ENCODE measurements at places on chromosomes 2 and 18.

DNA sequence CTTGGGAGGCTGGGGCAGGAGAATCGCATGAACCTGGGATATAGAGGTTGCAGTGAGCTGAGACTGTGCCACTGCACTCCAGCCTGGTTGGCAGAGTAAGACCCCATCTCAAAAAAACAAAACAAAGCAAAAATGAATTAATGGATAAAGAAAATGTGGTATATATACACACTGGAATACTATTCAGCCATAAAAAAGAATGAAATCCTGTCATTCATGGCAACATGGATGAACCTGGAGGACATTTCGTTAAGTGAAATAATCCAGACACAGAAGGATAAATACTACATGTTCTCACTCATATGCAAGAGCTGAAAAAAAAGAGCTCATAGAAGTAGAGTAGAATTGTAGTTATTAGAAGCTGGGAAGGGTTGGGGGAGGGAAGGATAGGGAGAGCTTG is 80.8 kb downstream of the RAB31 start:
- no peak for DNase-seq

DNA sequence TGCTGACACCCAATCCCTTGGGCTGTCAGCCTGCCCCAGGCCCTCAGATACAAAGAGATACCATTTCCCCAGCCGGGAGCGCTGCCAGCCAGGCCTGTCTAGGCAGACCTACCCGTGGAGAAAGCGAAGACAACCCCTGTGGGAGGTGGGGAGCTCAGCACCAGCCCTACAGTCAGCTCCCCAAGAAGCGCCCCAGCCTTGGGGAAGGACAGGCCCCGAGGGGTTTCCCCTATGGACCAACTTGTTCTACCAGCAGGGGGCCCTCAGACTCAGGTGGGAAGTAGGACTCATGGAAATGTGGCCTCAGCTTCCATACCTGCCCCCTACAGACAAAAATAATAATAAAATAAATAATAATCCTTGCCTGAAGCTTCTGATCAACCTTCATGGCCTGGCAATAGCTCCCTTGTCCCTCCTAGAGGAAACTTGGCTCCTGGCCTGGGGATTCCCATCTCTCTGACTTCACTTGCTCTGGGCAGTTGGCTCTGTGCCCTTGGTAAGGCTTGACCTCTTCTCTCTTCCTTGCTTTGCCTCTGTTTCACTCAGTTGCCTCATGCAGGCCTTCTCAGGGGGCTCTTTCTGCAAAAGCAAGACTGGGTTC is 7.0 kb downstream of the SLC35F6 start:
- DNase-seq, result no peak

DNA sequence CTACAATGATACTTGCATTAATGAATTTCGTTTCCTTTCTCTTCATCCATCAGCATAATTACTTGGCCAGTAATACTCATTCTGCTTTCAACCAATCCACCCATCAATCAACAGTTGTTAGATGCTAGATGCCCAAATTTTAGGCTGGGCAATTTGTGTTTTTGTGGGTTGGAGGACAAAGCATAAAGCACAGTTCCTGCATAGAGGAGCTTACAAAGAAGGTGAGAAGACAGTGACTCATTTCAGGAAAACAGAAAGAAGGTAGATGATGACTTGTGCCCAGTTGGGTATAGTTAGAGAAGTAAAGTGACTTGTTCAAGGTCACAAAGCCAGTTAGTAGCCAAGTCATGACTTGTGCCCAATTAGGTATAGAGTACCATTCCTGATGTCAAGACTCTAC is 1186.8 kb upstream of the CELF4 start:
- no peak for DNase-seq

- no peak for DNase-seq
Observed at GRCh38 chr2:51920509-51920908, 888.6 kb upstream of the NRXN1 start.

DNA sequence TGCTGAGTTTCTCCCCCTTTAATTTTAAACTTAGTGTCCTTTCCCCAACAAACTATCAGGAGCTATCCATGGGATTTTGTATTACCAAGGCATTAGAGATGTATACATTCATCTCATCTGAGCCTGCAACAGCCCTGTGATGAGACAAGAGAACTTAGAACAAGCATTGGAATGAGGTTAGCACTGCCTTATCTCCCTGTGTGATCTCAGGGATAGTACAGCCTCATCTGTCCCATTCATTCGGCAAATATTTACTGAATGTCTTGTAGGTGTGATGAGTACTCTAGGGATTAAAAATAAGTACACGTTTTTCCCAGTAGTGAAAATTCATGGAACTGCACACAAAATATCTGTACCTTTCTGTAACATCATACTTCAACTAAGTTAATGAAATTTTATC is 45.6 kb downstream of the PAIP2B start:
- no peak for DNase-seq

DNA sequence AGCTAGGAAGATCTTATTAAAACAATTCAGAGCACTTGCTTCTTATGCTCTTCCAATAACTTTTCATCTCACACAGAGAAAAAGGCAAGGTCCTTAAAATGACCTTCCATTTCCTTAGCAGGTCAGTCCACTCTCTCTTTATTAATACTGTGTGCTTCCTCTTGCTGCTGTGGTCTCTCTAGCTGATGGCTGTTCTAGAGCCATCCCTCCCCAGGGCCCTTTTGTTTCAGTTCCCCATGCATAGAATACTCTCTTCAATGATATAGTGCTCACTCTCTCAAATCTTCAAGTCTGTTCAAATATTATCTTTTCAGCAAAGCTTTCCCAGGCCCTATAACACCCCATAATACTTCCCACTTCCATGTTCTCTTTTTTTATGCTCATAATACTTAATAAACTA is 469.3 kb downstream of the METTL4 start:
- DNase-seq, result no peak

DNA sequence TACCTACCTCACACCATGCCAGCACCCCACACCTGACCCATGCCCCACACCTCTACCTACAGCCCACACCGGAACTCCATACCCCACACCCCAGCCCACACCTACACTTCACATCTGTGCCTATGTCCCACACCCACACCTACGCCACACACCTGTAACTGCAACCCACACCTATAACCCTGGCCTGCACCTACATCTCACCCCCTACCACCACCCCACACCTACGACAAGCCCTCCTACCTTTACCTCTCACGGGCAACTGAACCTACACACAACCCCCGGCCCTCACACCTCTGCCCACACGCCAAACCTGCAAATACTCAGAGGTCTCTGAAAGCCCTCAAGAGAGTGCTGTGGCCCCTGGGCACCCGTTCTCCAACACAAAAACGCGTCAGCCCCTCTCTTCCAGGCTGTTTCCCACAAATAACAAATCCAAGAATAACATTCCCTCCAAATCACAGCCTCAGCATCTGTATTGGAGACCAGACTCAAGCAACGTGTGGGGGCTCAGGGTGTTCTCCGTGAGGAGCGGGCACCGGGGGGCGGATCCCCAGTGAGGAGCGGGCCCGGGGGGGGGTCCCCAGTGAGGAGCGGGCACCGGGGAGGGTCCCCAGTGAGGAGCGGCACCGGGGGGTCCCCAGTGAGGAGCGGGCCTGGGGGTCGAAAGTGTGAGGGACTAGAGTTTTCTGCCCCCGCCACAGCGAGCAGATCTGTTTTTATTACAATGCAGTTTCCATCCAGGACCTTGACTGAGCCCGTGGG is 33.4 kb downstream of the SLC66A2 start:
- no peak for DNase-seq

GRCh38 chr2:120443946-120444345 is 98.0 kb downstream of the INHBB start:
- no peak for DNase-seq

GRCh38 chr18:55522011-55522410 is 66.0 kb downstream of the TCF4 start:
- DNase-seq, result no peak

DNA sequence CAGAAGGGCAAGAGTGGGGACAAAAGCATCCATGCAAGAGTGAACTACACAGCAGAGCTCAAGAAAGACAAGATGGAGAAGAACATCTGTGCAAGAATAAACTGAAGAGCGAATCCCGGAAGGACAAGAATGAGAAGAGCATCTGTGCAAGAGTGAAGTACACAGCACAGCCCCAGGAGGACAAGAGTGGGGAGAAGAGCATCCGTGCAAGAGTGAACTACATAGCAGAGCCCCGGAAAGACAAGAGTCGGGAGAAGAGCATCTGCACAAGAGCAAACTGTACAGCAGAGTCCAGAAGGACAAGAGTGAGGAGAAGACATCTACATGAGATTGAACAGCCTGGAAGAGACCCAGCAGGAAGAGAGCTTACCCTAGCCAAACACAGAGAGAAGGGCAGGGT is 284.6 kb downstream of the PIEZO2 start:
- no peak for DNase-seq

- DNase-seq, result no peak
Observed at GRCh38 chr2:190528521-190529001, 6.0 kb downstream of the NEMP2 start.

GRCh38 chr18:48575301-48575657 is 36.4 kb downstream of the CTIF start:
- DNase-seq, result no peak

- DNase-seq, result no peak
Observed at GRCh38 chr2:20421988-20422370, 24.9 kb upstream of the RHOB start.

- no peak for DNase-seq
Observed at GRCh38 chr2:147149575-147150240, 695.1 kb upstream of the ACVR2A start.

DNA sequence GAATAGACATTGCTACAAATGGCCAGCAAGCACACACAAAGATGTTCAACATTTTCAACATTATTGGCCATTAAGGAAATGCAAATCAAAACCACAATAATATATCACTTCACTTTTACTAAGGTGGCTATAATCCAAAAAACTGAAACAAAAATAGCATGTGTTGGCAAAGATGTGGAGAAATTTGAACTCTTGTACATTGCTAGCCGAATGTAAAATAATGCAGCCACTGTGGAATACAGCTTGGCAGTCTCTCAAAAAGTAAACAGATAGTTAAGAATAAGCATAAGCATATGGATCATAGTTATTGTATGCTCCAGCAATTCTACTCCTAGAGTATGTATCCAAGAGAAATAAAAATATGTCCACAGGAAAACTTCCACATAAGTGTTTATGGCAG is 192.5 kb downstream of the EN1 start:
- DNase-seq, result no peak

DNA sequence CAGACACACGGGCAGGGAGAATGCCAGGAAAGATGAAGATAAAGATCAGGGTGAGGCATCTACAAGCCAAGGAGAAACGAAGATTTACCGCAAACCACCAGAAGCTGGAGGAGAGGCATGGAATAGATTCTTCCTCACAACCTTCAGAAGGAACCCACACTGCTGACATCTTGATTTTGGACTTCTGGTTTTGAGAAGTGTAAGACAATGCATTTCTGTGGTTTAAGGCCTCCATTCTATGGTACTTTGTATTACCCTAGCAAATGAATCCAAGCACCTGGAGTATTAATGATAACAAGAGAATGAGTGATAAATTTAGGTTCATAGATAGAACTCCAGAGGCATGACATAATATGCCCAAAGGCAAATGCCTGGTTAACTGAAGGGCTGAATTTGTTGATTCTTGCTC is 11.8 kb upstream of the FN1 start:
- no peak for DNase-seq

- DNase-seq, result no peak
Observed at GRCh38 chr2:31253356-31254131, 19.6 kb downstream of the EHD3 start.

- DNase-seq, result no peak
Observed at GRCh38 chr2:55761526-55761925, 67.9 kb upstream of the PNPT1 start.

DNA sequence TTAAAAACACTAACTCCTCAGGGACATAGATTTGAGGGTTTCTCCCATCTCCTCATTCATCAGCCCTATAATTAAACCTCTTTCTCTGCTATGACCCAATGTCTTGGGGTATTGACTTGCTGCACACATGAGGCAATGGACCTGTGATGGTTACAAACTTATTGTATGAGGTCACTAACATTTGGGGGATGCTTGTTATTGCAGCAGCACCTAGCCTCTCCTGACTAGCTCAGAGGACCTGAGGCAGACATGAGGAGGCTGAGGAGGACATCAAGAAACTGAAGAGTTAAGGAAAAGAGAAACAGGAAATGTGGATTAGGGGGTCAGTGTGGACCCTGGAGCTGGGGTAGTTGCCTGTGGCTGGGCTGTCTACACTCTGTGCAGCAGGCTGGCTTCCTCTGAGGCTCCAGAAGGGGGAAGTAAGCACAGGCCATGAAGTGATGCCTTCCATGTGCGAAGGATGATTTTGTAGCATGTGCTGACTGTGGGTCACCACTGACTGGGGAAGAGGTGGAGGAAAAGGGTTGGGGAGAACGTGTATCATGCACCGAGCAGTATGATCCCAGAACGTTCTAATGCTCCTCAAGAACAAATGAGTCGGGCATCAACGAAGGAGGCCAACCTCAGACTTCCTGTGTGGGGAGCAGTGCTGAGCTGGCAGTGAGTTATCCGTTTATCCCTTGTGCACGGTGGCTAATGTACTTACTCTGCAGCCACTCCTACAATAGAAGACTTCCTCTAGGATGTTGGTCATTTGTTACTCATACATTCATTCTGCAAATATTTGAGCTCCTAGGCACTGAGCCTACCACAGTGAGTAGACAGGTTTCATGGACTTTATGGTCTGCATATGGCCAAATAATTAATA is 42.1 kb upstream of the RFX8 start:
- no peak for DNase-seq

GRCh38 chr2:189570570-189571031 is 10.0 kb downstream of the SLC40A1 start:
- DNase-seq, result no peak

- no peak for DNase-seq
Observed at GRCh38 chr18:79687806-79688205, 8.2 kb downstream of the CTDP1 start.

DNA sequence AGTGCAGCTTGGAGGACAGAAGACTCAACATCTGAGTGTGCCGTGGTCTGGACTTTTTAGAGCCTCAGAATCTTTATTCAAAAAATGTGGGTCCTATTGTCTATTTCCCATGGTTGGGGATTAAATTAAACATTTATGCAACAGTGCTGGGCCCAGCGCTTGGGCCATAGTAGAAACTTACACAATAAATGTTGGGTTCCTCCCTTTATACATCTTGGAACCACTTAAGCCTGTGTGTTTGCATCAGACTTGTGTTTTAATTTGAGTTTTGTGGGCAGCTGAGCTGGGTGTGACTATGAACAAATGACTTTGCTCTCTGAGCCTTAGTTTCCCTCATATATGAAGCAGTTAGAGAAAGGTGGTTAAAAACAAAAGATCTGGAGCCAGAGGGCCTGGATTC is 56.6 kb downstream of the THNSL2 start:
- DNase-seq, result no peak

DNA sequence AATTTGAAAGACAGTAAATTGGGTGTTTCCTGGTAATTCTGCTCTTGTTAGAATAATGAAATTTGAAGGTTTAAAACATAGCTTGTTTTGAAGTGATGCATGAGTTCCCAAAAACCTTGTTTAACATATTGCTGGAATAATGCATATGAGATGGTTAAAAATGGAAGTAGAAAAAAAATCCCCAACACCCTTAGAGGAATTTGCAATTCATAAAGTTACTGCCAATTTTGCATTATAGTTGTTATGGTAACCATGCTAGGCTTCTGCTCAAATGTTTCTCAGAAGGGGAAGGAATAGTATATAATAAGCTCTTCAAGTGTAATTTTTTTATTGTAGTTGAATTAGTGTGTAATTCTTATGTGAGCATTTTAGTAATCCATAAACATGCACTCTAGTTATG is 49.1 kb downstream of the FASTKD2 start:
- no peak for DNase-seq

GRCh38 chr2:222837643-222838056 is 23.2 kb upstream of the ACSL3 start:
- DNase-seq, result no peak
